ENCODE measurements at places on chromosomes 2 and 18. TPM values are rescaled to one million over a fixed set of nuclear protein-coding genes. Genes with fewer than 3 reads are reported as not detected.

ELOA2 gene
- total RNA-seq = not detected

DTNA gene
- 0.36 TPM for total RNA-seq

SLC23A3 gene
- 0.37 TPM for total RNA-seq

AAMP gene
- total RNA-seq = 66.3 TPM

SLC9A4 gene
- total RNA-seq = 0.05 TPM

DNA sequence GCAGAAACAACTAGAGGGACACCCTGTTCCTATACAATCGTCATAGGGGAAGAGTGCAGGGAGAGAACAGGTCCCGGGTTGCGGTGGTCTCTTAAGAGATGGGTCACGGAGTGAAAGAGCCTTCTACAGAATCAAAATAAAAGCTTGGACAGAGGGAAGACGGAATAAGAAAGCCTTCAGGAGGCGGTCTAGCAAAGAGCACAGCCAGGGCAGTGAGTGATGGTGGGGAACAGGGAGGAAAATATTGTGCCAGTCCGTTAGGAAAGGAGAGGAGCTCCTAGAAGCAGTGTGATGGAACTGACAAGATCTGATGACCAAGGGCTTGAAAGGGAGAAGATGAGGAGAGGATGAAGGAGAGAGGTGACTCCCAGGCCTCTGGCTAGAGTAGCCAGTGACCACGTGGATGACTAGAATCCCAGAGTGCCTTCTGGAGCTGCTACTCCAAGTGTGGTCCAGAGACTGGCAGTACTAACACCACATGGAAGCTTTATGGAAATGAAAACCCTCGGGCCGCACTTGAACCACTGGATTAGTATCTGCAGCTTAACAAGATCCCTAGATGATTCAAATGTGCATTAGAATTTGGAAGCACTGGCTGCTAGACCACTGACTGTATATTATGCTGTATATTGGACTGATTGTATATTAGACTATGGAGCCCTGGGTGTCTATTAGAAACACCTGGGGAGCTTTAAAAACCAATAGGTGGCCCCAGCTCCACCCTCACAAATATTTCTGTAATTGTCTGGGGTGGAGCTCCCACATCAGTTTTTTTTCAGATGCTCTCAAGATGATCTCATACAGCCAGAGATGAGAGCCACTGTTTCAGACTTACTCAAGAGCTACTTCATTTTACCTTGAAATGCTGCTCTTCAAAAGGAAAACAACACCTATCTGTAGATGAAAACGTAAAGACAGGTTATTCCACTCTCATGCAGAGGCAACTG lies 1.1 kb upstream of the EVA1A start:
- H3K36me3 ChIP-seq = no peaks in the 10 kb centered on the region
- no peak overlapping the region for H3K4me3 ChIP-seq
- H3K4me1 ChIP-seq = no peaks in the 10 kb centered on the region
- no peak for DNase-seq

DNA sequence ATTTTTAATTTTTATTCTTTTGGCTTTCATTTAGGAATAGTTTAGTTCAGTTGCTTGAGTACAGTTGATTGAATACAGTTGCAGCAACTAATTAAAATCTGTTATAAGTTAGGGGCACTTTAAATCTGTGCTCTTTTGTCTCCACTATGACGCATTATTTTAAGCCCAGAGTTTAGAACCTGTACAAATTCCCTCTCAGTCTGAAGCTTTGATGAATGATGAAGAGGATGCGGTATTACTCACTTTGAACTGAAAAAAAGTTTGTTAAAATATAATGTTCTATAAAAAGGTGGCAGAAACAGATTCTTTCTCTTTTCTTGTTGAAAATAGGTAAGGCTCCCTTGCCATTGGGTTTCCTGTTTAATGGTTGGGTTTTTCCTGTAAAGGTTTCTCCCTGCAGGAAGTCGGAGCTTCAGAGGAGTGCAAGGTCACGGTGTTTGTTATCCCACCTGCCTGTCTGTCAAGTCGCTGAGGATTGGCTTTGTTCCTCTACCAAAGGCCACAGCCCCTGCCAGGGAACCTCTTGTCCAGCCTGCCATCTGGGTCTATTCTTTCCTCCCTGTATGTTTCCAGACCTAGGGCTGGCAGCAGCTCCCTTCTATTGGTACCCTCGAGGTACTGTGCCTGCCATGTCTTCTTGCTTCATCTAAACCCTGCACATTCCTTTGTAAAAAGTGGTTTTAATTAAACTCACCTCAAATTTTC lies 43.8 kb upstream of the FN1 start:
- no peaks in the 10 kb centered on the region for H3K27me3 ChIP-seq
- no peaks in the 10 kb centered on the region for H3K4me1 ChIP-seq
- no peak for DNase-seq
- H3K36me3 ChIP-seq = no peaks in the 10 kb centered on the region
- no peak overlapping the region for H3K4me3 ChIP-seq

DNA sequence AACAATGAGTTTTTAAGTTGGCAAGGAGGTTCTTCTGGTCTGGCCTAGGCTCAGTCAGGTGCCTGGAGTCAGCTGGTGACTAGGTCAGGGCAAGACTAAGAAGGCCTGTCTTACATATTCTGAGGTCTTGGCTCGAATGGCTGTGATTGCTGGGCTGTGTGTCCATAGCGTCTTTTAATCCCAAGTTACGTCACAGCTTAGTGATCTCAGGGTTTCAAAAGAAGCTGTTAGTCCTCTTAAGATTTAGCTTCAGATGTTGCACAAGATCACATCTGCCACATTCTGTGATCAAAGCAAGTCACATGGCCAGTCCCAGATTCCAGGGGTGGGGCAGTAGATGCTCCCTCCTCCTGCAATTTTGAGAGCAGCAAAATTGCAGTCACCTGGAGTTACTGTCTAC lies 61.3 kb downstream of the PKP4 start:
- H3K27me3 ChIP-seq = no peaks in the 10 kb centered on the region
- no peaks in the 10 kb centered on the region for H3K4me1 ChIP-seq
- H3K27ac ChIP-seq = no peak overlapping the region
- H3K4me3 ChIP-seq = no peak overlapping the region
- H3K36me3 ChIP-seq = no peaks in the 10 kb centered on the region
- DNase-seq = no peak

GRCh38 chr18:79404567-79404910 lies 8.8 kb downstream of the NFATC1 start:
- H3K36me3 ChIP-seq = no peaks in the 10 kb centered on the region
- peaks cover 31% of the 10 kb centered on the region for H3K4me1 ChIP-seq
- no peaks in the 10 kb centered on the region for H3K27me3 ChIP-seq
- H3K4me3 ChIP-seq = peak overlapping the region; percentile 52
- no peak for DNase-seq

- peaks cover 19% of the 10 kb centered on the region for H3K4me1 ChIP-seq
- H3K27me3 ChIP-seq = no peaks in the 10 kb centered on the region
- no peak overlapping the region for H3K27ac ChIP-seq
- DNase-seq = no peak
- no peak overlapping the region for H3K4me3 ChIP-seq
Measured at GRCh38 chr18:63264871-63265270, 54.7 kb downstream of the BCL2 start.

DNA sequence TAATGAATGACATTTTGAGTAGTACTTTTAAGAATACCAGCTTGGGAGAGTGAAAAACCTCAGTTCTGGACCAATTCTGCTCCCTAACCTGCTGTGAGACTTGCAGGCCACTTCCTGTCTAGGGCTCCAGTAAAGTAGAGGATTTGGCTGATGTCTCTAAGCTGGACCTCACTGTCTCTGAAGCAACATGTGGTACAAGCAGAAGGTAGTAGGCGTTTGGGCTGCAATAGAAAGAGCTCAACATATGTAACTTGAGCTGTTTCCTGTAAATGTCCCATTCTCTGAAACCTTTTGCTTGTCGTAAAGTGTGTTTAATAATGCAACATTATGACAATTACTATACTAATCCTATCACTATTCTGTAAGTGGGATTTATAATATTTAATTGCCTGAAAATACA lies 213.1 kb downstream of the MYO3B start:
- H3K4me3 ChIP-seq = no peak overlapping the region
- H3K27me3 ChIP-seq = no peaks in the 10 kb centered on the region
- no peaks in the 10 kb centered on the region for H3K4me1 ChIP-seq

- H3K27ac ChIP-seq = no peak overlapping the region
- H3K27me3 ChIP-seq = no peaks in the 10 kb centered on the region
- no peaks in the 10 kb centered on the region for H3K4me1 ChIP-seq
Measured at GRCh38 chr18:48540251-48541025, 1.6 kb downstream of the CTIF start.

DNA sequence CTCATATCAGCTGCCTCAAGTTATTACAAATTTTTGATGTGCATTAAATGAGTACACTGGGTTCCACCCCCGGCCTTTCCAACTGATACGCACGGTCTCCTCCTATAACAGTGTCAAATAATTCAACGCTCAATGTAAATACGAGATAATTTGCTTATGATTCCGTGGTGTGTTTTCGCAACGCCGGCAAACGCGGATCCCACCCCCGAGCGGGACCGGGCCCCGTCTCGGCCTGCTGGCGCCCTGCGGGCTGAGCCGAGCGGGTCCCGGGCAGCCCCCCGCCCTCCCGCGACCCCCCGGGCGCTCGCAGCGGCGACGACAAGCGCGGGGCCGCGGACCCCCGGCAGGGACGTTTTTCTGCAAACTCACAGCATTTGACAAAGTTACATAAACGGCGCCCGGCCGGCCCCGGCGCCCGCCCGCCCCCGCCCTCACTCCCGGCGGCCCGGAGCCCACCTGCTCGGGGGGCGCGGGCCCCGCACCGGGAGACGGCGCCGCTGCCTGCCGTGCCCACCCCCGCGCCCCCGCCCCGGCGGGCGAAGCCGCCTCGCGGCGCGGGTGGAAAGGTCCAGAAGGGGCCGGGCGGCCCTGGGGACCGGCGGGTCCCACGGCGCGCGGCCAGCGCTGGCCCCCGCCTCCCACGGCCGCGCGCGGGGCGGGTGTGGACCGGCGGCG lies 762 bp downstream of the HDAC4 start:
- H3K36me3 ChIP-seq = no peaks in the 10 kb centered on the region
- no peaks in the 10 kb centered on the region for H3K27me3 ChIP-seq
- H3K4me3 ChIP-seq = peak overlapping the region; percentile 75

DNA sequence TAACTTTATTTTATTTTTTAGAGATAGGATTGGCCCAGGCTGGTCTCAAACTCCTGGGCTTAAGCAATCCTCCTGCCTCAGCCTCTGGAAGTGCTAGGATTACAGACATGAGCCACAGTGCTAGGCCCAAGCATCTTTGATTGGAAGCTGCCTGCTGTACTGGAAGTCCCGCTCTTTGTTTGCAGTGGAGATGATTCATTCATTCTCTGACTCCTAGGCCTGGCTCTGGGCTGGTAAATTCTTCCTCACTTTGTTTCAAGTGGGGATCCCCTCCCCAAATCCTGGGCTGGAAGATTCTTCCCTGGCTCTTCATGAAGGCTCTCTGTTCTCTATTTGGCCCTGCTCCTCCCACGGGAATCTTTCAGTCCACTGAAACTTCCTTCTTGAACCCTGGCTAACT lies 81.9 kb downstream of the NEURL3 start:
- no peak overlapping the region for H3K4me3 ChIP-seq
- no peak for DNase-seq
- H3K36me3 ChIP-seq = no peaks in the 10 kb centered on the region
- no peak overlapping the region for H3K27ac ChIP-seq

Data from GM12878 (cell line).